ENCODE measurements at places on chromosomes 4 and X. TPM values are rescaled to one million over a fixed set of nuclear protein-coding genes. Genes with fewer than 3 reads are reported as not detected.

The UGT2B15 gene
- total RNA-seq = 0.98 TPM

The TMEM185A gene
- total RNA-seq = 15.7 TPM

The CACNA1F gene
- total RNA-seq = 0.66 TPM

The RNF128 gene
- total RNA-seq = 1.1 TPM

The GPC3 gene
- total RNA-seq = 29.7 TPM

The CDS1 gene
- 1.1 TPM for total RNA-seq

The KANTR gene
- total RNA-seq = 30.7 TPM

The FGA gene
- not detected for total RNA-seq

DNA sequence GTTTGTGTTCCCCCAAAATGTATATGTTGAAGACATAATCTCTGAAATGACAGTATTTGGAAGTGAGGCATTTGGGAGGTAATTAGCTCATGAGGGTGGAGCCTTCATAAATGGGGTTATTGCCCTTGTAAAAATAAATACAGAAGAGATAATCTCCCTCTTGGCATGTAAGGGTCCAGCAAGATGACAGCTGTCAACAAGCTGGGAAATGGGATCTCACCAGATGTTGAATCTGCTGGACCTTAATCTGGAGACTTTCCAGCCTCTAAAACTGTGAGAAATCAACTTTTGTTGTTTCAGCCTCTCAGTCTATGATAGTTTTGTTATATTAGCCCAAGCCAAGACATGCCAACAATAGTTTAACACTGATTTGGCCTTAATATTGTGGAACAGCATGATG, 438.2 kb upstream of the PCDH7 start:
- H3K36me3 ChIP-seq = no peaks in the 10 kb centered on the region
- no peak overlapping the region for H3K27ac ChIP-seq
- H3K27me3 ChIP-seq = no peaks in the 10 kb centered on the region
- DNase-seq = no peak
- no peaks in the 10 kb centered on the region for H3K4me1 ChIP-seq
- no peak overlapping the region for H3K4me3 ChIP-seq

DNA sequence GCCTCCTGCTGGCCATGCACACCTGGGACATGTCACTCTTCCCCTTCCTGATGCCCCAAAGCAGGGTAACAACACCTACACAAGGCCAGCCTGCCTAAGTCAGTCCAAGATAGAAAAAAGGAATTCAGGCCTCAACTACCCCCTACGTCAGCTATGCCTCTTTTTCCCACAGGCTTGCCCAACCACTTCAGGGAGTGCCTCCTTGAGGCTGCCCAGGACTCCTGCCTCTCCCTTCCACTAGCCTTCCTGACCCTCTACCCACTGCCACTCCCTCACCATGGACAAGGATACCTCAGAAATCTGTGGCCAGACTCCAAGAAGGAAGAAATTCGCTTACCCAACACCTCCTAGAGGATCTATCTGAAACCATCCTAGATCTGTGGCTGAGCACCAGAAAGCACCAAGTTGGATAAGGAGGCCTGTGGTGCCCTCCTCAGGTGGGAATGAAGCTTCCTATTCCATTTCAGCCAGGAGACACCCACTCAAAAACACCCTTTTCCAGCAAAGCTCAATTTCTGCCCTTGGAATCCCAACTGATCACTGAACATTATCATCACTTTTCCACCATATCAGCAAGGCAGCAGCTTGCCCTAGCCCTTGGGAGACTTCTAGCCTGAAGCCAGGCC, 1.8 kb downstream of the KDM5C start:
- no peak overlapping the region for H3K27ac ChIP-seq
- H3K4me1 ChIP-seq = peaks cover 8% of the 10 kb centered on the region
- no peak for DNase-seq
- peak overlapping the region; percentile 82 for H3K4me3 ChIP-seq
- H3K36me3 ChIP-seq = no peaks in the 10 kb centered on the region
- H3K27me3 ChIP-seq = no peaks in the 10 kb centered on the region

GRCh38 chrX:71178908-71179307, 34.3 kb downstream of the NLGN3 start:
- no peak overlapping the region for H3K4me3 ChIP-seq
- H3K36me3 ChIP-seq = no peaks in the 10 kb centered on the region

DNA sequence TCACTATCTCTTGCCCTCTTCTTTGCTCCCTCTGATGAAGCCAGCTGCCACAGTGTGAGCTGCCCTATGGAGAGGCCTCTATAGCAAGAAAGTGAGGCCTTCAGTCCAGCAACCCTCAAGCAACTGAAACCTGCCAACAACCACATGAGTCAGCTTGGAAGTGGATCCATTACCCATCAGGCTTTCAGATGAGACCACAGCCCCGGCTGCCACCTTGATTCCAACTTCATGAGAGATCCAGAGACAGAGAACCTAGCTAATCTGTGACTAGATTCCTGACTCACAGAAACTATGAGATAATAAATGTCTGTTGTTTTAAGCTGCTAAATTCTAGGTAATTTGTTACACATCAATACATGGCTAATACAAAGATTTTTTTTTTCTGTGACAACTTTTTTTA, 20.4 kb upstream of the WAS start:
- no peak for DNase-seq
- H3K27ac ChIP-seq = no peak overlapping the region
- H3K4me1 ChIP-seq = no peaks in the 10 kb centered on the region
- H3K4me3 ChIP-seq = no peak overlapping the region
- H3K36me3 ChIP-seq = no peaks in the 10 kb centered on the region

GRCh38 chr4:105426187-105426897, 47.5 kb downstream of the PPA2 start:
- no peak overlapping the region for H3K4me3 ChIP-seq
- no peaks in the 10 kb centered on the region for H3K4me1 ChIP-seq
- DNase-seq = no peak
- no peak overlapping the region for H3K27ac ChIP-seq
- H3K27me3 ChIP-seq = no peaks in the 10 kb centered on the region

GRCh38 chr4:168528131-168528949, 31.5 kb downstream of the PALLD start:
- H3K27ac ChIP-seq = no peak overlapping the region
- no peak for DNase-seq
- no peaks in the 10 kb centered on the region for H3K4me1 ChIP-seq
- no peak overlapping the region for H3K4me3 ChIP-seq
- H3K27me3 ChIP-seq = no peaks in the 10 kb centered on the region
- H3K36me3 ChIP-seq = no peaks in the 10 kb centered on the region

GRCh38 chr4:63302792-63303191, 1106.5 kb downstream of the TECRL start:
- H3K27ac ChIP-seq = no peak overlapping the region
- H3K4me1 ChIP-seq = no peaks in the 10 kb centered on the region
- H3K4me3 ChIP-seq = no peak overlapping the region
- DNase-seq = no peak
- H3K27me3 ChIP-seq = no peaks in the 10 kb centered on the region

DNA sequence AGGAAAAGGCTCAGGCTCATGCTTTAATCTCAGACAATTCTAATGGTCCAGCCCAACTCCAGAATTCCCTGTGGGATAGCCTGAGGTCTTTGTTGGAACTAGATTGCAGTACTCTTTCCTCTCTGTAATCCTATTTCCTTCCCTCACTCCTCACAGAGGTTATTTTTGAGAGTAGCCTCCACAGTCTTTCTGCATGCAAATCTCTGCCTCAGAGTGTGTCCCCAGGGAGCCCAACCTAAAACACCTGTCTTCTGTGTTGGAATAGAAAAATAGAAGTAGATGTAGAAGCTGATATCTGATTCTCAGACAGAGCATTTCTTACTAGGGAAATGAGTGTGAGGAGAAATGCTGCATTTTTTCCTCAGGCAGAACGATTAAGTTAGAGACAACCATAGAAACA, 915.5 kb upstream of the EPHA5 start:
- H3K27ac ChIP-seq = no peak overlapping the region
- no peaks in the 10 kb centered on the region for H3K27me3 ChIP-seq
- no peaks in the 10 kb centered on the region for H3K4me1 ChIP-seq

- no peaks in the 10 kb centered on the region for H3K36me3 ChIP-seq
- H3K4me1 ChIP-seq = no peaks in the 10 kb centered on the region
- no peaks in the 10 kb centered on the region for H3K27me3 ChIP-seq
- no peak overlapping the region for H3K4me3 ChIP-seq
- DNase-seq = no peak
Observed at GRCh38 chr4:83149865-83150652, 35.5 kb upstream of the PLAC8 start.

- no peak overlapping the region for H3K27ac ChIP-seq
- H3K36me3 ChIP-seq = no peaks in the 10 kb centered on the region
Observed at GRCh38 chrX:38110231-38110630, 103.9 kb downstream of the SYTL5 start.

- peaks cover 31% of the 10 kb centered on the region for H3K27me3 ChIP-seq
- no peak overlapping the region for H3K4me3 ChIP-seq
- no peak overlapping the region for H3K27ac ChIP-seq
- H3K36me3 ChIP-seq = no peaks in the 10 kb centered on the region
- no peak for DNase-seq
Observed at GRCh38 chrX:18119856-18120255, 100.8 kb downstream of the BEND2 start.

DNA sequence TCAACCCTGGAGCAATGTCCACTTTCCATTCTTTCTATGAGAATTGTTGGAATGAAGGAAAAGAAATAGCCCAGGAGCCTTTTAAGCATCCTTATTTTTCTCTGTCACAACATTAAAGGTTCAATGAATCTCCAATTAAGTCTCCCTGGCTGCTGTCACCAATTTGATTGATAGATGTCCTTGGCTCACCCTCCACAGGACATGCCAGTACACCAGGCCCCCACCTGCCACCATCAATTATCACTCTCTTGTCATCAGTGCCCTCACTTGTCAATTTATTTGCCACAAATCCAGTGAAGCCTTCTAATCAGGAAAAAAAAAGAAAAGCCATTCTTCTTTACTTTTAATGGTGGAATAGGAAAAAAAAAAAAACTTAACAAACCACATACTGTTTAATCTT, 453.6 kb downstream of the CENPC start:
- no peak overlapping the region for H3K27ac ChIP-seq
- H3K36me3 ChIP-seq = no peaks in the 10 kb centered on the region

DNA sequence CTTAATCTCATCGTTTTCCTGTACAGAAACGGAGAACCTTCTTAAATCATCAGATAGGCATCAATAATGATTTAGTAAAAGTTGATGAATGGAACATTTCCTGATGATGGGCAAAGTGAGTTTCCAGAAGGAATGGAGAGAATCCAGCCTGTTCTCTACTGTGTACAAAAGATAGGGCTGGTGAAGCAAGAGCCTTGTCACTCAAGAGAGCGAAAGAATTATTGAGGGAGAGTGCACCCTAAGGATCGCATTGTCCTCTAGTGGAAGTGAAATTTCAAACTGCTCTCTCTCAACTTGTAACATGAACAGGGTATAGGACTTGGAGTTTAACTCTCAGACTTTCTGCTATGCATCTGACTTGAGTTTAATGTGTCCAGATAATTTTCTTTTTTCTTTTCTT, 69.6 kb downstream of the CDS1 start:
- no peaks in the 10 kb centered on the region for H3K27me3 ChIP-seq
- no peaks in the 10 kb centered on the region for H3K4me1 ChIP-seq
- no peak for DNase-seq

DNA sequence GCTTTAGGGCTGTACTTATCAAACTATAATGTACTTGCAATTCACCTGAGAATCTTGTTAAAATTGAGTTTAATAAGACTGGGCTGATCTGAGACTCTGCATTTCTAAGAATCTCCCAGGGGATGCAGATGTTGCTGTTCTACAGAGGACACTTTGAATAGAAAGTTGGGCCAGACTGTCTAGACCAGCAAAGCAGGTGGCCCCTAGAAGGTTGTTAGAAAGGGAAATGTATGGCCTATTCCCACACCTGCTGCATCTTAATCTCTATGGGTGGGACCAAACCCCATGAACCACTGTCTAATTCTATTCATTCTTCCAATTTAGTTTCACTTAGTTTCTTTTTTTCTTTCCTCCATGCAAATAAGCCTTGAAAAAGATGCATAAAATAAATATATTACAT, 413.2 kb upstream of the TECRL start:
- H3K4me1 ChIP-seq = no peaks in the 10 kb centered on the region
- no peaks in the 10 kb centered on the region for H3K27me3 ChIP-seq
- no peaks in the 10 kb centered on the region for H3K36me3 ChIP-seq
- no peak for DNase-seq

- no peak for DNase-seq
- no peaks in the 10 kb centered on the region for H3K36me3 ChIP-seq
- H3K4me1 ChIP-seq = no peaks in the 10 kb centered on the region
Observed at GRCh38 chr4:4428966-4429875, 42.3 kb downstream of the NSG1 start.

- peak overlapping the region; percentile 22 for H3K27ac ChIP-seq
- no peaks in the 10 kb centered on the region for H3K4me1 ChIP-seq
- H3K36me3 ChIP-seq = no peaks in the 10 kb centered on the region
- no peaks in the 10 kb centered on the region for H3K27me3 ChIP-seq
- H3K4me3 ChIP-seq = peak overlapping the region; percentile 68
- no peak for DNase-seq
Observed at GRCh38 chr4:78553529-78554060, 2.0 kb downstream of the ANXA3 start.

GRCh38 chr4:24515698-24516097, 68.7 kb downstream of the DHX15 start:
- DNase-seq = no peak
- no peaks in the 10 kb centered on the region for H3K36me3 ChIP-seq
- no peak overlapping the region for H3K4me3 ChIP-seq
- peaks cover 4% of the 10 kb centered on the region for H3K4me1 ChIP-seq
